CD8-positive, alpha-beta memory T cell (primary cell): ENCODE measurements at places on chromosomes 2 and 18. TPM values are rescaled to one million over a fixed set of nuclear protein-coding genes. Genes with fewer than 3 reads are reported as not detected.

- H3K27me3 ChIP-seq, result no peaks in the 10 kb centered on the region
- no peaks in the 10 kb centered on the region for H3K36me3 ChIP-seq
- no peak overlapping the region for H3K4me3 ChIP-seq
- no peak overlapping the region for H3K27ac ChIP-seq
Observed at GRCh38 chr2:48551548-48551947, 21.6 kb downstream of the STON1 start.

DNA sequence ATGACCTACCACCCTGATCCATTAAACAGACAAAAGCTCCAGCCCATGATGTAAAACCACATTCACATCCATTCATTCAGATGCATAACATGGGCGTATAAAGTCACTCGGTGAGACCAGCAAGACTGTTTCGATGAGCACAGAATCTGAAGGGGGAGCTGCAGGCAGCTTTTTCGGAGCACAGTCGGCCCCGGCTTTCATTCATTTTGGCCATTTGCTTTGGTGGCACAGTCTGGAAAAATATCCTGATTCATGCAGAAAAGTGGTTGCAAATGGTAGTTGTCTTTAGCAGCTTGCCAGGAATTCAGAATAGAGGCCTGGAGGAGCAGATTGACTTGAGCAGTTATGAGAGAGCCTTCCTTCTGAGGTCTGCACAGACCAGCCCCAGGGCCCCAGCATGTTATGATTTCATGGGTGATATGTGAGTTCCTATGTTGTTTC lies 11.2 kb downstream of the ARID5A start:
- H3K27ac ChIP-seq, result no peak overlapping the region
- no peaks in the 10 kb centered on the region for H3K27me3 ChIP-seq

DNA sequence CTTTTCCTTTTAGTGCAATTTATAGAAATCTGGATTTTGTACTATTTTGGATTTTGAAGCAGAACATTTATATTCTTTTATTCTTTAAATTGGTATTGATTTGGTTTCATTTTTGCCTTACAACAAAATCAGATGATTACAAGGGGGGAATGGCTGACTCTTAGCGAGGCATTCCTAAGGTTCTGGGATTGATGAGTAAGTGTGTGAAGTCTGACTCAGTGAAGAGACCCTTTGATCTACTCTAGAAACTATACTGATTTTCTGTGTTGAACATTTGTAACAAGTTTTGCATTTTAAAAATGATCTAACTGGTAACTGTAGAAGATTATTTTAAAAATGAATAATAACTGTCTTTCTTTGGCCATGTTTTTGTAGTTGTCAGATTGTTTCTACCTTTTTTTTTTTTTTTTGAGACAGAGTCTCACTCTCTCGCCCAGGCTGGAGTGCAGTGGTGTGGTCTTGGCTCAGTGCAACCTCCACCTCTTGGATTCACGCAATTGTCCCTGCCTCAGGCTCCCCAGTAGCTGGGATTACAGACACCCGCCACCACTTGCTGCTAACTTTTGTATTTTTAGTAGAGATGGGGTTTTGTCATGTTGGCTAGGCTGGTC lies 48.7 kb downstream of the TTC39C start:
- no peak overlapping the region for H3K4me3 ChIP-seq
- no peaks in the 10 kb centered on the region for H3K36me3 ChIP-seq
- H3K4me1 ChIP-seq, result peaks cover 24% of the 10 kb centered on the region

DNA sequence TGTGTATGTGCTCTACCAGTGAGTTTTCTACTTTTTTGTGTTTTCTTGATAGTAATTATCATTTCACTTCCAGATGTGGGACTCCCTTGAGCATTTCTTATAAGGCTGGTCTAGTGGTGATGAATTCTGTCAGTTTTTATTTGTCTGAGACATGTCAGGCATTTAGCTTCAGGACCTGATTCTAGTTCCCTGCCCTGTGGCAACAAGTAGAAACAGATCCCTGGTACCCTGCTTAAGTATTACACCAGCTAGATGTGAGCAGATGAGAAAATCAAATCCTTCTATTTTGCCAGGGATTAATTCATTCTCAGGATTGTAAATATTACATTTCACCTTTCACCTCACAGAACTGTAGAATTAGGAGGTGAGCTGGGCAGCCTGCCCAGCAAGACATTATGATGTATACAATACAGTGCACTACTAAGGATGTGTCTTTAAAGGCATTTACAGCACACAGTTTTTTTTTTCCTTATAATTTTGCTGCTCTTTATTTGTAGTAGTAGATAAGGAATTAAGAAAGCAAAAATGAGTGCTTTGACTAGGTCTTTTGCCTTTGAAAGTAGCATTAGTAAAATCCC lies 35.1 kb downstream of the GALM start:
- peak overlapping the region; percentile 42 for H3K27ac ChIP-seq
- DNase-seq, result no peak
- no peaks in the 10 kb centered on the region for H3K36me3 ChIP-seq
- no peaks in the 10 kb centered on the region for H3K27me3 ChIP-seq
- no peak overlapping the region for H3K4me3 ChIP-seq
- H3K4me1 ChIP-seq, result peaks cover 40% of the 10 kb centered on the region

DNA sequence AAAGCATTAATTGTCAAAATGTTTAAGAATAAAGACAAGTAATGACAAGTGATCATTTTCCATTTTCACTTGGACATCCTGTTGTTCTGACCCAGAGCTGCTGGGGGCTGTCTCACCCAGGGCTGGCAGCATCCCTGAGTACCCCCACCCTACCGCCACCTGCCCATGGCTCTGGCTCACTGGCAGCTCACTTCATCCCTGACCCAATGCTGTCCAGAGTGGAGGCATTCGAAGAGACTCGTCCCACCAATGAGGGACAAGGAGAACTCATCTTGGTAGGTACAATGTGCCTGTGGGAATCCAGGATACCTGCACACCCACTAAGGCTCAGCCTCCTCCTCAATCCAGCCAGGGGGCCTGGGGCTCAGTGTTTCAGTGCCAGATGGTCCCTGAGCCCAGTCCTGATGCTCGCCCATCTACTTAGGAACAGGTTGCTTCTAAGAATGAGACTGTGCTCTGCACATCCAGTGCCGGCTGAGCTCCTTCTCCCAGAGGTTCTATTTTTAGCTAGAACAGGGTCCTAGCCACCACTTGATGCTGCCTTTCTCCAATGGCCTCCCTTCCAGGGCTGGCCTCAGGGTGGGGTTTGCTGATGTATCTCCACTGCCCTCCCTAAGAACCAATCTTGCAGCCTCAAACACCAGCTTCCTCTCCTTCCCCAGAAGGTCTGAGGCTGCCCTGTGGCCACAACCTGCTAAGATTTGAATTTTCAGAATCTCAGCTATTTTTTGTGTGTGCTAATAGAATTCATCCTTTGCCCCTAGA lies 53.7 kb downstream of the ADD2 start:
- H3K27ac ChIP-seq, result no peak overlapping the region
- no peaks in the 10 kb centered on the region for H3K36me3 ChIP-seq
- no peak overlapping the region for H3K4me3 ChIP-seq

DNA sequence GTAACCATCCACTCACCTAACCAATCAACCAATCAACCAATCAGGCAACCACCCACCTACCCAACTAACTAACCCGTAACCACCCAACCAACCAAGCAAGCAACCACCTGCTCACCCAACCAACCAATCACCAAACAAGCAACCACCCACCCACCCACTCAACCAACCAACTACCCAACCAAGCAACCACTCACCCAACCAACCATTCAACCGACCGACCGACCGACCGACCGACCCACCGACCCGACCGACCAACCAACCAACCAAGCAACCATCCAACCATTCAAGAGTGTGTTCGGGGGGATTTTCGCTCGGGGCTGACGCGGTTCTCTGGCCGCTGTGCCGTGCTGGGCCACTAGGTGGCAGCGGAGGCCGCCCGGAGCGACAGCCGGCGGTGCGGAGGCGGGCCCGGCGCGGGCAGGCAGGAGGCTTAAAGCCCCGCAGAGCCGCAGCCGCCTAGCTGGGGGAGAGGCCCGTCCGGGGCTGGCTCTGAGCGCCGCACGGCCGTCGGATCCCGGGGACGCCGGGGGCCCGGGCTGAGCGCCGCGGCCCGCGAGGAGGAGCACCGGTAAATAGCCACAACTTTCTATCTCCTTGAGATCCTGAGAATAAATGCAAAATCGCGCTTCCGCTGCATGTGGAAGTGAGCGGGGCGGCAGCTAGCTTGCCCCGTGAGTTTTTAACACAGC lies at the start of gene MC5R:
Gene MC5R, plus strand, starts transcription at position 443 of the 689 bp plus-strand sequence. CDS start 1,617 bp downstream, outside the sequence.
- no peaks in the 10 kb centered on the region for H3K36me3 ChIP-seq
- peak; percentile 62 for DNase-seq
- H3K27ac ChIP-seq, result no peak within 1 kb of the TSS
- no peak within 1 kb of the TSS for H3K4me3 ChIP-seq
- peaks cover 4% of the 10 kb centered on the region for H3K4me1 ChIP-seq

DNA sequence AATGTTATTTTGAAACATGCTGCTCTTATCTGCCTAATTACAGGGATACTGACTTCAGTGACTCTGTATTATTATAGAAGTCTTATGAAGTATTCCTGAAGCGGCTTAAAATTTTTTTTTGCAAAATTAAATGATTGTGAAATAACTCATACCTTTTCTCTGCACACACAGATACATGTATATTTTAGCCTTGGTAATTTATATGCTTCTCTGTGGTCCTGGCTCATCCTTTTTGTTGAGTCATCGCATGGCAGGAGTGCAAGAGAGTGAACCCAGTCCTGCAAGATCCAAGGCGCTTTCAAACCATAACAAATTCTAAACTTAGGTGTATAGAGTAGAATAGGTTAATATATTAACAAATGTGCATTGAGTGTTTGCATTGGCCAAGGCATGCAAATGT lies 8.6 kb downstream of the CCNT2 start:
- H3K27me3 ChIP-seq, result no peaks in the 10 kb centered on the region
- H3K36me3 ChIP-seq, result no peaks in the 10 kb centered on the region
- H3K4me3 ChIP-seq, result no peak overlapping the region
- H3K27ac ChIP-seq, result no peak overlapping the region
- H3K4me1 ChIP-seq, result peaks cover 64% of the 10 kb centered on the region

PHOSPHO2 gene
- 4.5 TPM for polyA plus RNA-seq
